Substantia nigra (tissue), 51 donors: ENCODE measurements at places on chromosomes 12 and 14.

DNA sequence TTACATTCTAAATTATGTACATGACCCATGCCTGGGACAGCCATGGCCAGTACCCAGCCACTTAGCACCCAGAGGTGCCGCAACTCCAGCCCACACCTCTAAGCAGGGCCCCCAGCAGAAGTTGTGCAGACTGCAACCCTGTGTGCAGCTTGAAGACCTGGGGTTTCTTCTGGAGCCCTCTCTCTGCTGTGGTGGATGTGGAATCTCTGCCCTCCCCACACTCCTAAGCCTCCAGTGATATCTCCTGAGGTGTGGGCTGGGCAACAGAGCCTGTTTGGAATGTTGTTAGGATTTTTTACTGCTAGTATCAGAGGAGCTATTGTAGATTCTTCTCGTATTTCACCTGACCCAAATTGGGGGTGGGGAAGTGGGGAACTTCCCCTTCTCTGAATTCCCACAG lies 59.4 kb upstream of the TUNAR start:
- no peak for DNase-seq

- no peak for DNase-seq
Observed at GRCh38 chr12:86148612-86149011, 107.6 kb downstream of the MGAT4C start.

DNA sequence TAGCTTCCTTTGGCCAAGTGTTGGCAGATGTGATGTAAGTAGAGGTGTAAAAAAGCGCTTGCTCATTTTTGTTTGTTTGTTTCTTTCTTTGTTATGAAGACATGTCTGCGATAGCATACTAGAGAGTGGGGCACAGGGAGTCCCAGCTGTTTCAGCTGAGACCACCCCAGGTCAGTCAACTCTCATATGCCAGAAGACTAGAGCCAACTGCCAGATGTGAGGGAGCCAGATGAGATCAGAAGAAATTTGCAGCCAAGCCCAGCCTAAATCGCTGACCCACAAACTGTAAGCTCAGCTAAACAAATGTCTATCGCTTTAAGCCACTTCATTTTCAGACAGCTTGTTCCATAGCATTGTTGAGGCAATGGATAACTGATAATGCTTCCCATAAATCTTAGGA lies 397.1 kb downstream of the APAF1 start:
- no peak for DNase-seq

DNA sequence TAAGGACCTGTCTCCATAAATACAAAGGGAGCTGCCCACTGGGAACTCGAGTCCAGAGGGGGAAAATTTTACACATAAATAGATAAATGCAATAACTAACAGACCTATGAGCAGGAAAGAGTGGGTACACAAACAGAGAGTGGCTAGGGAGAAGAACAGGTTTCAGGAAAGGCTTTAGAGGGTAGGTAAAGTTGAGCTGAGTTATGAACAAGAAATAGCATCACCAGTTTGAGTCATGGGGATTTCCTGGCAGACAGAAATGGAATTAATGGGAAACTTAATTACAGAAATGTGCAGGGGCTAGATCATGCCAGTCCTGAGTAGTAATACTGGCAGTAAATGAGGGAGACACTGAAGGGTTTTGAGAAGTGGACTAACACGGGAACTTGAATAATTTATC lies 58.0 kb upstream of the CCDC175 start:
- DNase-seq: no peak

GRCh38 chr12:110826592-110827200 lies 20.1 kb upstream of the CCDC63 start:
- DNase-seq: peak; percentile 77

- DNase-seq: no peak
Observed at GRCh38 chr14:28762303-28762954, 4.2 kb upstream of the FOXG1 start.

- DNase-seq: no peak
Observed at GRCh38 chr12:39723831-39724230, 104.2 kb upstream of the ABCD2 start.

DNA sequence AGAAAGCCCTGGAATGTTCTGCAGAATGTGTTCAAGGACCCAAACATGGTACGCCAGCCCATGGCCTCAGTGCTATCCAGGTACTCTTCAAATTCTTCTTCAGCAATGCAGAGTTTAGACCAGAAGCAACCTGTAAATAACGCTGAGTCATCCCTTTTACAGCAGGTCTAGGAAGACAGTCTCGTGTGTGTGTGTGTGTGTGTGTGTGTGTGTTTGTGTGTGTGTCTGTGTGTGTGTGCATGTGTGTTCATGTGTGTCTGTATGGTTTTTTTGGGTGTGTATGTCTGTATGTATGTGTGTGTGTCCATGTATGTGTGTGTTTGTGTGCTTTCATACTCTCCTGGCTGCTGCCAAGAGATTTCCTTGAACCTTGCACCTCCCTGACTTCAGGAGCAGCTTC lies 60.1 kb upstream of the RFX4 start:
- no peak for DNase-seq
